ENCODE measurements at places on chromosomes 6 and 20.
A peak's percentile ranks its signal among the peaks of the same experiment; 100 is the strongest.

- no peak for DNase-seq
Observed at GRCh38 chr6:127190552-127190951, 72.1 kb downstream of the RSPO3 start.

GRCh38 chr6:53979468-53980067, 131.7 kb upstream of the MLIP start:
- no peak for DNase-seq

- no peak for DNase-seq
Observed at GRCh38 chr20:58310291-58310782, 822 bp downstream of the RAB22A start.

DNA sequence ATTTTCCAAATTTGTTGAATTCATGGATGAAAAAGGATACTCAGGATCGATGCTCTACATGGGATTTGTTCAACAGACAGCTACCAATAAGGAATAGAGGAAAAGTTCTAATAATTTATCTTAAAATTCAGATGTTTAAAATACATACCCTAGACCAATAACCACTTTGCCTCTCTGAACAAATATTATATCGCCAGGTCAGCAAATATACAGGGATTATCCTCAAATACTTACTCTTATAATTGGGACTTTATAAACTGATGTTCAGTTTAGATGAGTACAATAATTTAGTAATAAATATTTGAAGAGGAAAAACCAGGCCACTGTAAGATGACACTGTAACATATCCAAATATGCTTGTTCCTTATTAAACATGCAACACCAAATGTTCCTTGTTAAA, 268.7 kb downstream of the DOK5 start:
- no peak for DNase-seq

DNA sequence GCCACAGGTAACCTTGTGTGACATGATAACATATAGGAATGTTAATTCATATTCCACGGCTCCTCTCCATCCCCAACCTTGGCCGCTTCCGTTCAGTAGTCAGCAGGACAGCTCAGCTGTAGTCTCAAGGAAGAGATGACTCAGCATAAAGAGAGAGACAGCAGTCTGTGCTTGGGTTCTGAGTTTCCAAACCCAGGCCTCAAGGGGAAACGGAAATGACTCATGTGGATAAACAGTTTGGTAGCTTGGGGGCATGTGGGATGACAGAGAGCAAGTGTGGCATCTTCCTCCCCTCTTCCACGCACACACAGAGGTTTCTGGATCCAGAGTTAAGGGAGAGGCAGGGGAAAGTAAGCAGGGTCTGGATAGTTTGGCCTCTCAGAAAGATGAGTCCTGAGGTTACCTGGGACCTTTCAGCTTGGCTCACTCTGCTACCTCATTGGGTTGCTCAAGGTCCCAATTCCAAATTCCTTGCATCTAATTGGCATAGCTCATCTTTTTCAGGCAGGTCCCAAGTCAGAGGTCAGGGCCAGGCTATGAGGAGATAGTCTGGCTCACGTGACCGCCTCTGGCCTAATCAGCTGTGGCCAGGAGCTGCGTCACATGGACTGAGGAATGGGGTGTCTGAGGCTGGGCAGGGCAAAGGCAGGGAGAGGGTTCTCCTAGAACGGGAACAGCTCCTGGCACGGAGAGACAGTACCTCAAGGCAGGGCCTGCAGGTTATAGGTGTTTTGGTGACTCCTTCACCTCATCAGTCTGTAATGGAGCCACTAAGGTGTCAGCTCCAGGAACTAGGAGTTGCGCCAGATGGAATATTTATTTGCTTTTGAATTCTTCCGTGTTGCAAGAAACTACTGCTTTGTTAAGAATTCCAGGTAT, 36.5 kb upstream of the MLN start:
- DNase-seq, result peak; percentile 92
